ENCODE measurements at places on chromosomes 4 and X.

DNA sequence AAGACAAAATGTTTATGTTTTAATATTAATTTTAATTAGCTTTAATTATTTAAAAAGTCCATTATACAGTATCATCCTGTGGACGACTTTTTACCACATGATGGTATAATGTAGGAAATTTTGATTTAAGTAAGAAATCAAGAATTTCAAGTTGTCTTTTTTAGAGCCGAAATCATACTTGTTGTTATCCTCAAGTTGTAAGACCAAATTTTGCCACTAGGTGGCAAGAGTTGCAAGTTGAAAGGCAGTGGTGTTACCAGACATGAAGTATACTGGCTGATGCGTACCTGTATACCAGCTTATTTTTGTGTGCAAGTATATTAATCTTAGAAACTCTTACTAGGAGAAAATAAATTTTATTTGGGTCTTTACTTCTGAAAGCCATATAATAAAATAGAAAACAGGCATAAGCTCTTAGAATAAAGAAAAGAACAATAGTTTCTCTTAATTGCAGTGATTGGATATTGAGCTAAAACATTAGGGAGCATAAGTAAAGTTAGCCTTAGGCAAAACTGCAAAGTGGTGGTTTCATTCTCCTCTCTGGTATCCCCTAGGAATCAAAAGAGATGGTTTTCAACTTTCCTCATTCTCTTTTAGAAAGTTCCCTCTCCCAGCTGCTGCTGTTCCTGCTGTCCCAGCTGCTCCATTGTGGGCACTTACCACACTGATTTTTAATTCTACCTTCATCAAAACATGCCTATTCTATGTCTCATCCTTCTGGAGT lies 118.0 kb upstream of the WDFY3 start:
- no peak for DNase-seq

GRCh38 chr4:69095301-69095731 lies 958 bp upstream of the UGT2B7 start:
- DNase-seq, result no peak

GRCh38 chr4:140800666-140801065 lies 44.5 kb upstream of the TBC1D9 start:
- DNase-seq, result no peak

- no peak for DNase-seq
Measured at GRCh38 chr4:20386906-20387305, 135.2 kb downstream of the SLIT2 start.

DNA sequence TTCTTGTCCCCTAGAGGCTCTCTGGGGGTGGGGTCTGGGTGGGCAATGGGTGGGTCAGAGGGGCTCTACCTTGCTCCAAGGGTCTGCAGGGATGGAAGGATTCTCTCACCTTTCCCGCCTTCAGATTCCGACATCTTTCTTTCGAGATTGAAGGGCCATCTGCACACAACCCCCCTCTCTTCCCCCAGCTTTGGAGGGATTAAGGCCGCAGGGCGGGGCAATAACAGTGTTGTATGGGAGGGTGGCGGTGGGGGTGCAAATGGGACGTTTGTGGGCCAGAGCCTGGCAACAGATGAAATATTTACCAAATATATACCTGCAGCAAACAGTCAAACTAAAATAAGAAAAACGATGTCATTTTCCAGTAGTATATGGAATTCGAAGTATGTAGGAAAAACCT lies at the start of gene CACNA1F:
Gene CACNA1F (minus strand): TSS at position 165 of the 400 bp plus-strand sequence. CDS start 31 bp downstream, at position 134.
- DNase-seq, result no peak

GRCh38 chr4:177293208-177294033 lies 16.3 kb upstream of the NEIL3 start:
- DNase-seq, result no peak

GRCh38 chr4:25628451-25628850 lies 27.2 kb upstream of the SLC34A2 start:
- DNase-seq, result no peak

GRCh38 chr4:15675356-15675755 lies 6.3 kb upstream of the FAM200B start:
- DNase-seq, result no peak

- no peak for DNase-seq
Measured at GRCh38 chr4:148452970-148453369, 10.8 kb upstream of the NR3C2 start.

- DNase-seq, result no peak
Measured at GRCh38 chrX:18034945-18035344, 173.8 kb upstream of the RAI2 start.

GRCh38 chr4:125323654-125324053 lies 8.9 kb downstream of the FAT4 start:
- DNase-seq, result no peak

DNA sequence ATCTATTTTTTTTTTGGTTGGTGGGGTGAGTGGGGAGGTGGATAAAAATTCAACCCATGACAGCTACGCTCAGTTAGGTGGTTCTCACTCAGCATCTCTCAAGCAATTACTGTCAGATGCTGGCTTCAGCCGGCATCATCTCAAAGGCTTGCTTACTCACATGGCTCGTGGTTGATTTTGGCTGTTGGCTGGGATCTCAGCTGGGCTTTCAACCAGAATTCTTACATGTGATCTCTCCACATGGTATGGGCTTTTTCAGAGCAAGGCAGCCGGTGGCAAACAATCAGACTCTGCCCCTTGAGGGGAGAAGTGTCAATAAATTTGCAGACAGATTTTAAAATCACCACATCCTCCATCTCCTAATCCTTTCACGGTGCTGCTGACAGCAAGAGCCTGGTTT lies 47.2 kb downstream of the SLC34A2 start:
- DNase-seq, result peak; percentile 6

GRCh38 chrX:123960956-123961267 lies 594 bp upstream of the STAG2 start:
- DNase-seq, result no peak

GRCh38 chr4:16676230-16676770 lies 222.1 kb downstream of the LDB2 start:
- no peak for DNase-seq

DNA sequence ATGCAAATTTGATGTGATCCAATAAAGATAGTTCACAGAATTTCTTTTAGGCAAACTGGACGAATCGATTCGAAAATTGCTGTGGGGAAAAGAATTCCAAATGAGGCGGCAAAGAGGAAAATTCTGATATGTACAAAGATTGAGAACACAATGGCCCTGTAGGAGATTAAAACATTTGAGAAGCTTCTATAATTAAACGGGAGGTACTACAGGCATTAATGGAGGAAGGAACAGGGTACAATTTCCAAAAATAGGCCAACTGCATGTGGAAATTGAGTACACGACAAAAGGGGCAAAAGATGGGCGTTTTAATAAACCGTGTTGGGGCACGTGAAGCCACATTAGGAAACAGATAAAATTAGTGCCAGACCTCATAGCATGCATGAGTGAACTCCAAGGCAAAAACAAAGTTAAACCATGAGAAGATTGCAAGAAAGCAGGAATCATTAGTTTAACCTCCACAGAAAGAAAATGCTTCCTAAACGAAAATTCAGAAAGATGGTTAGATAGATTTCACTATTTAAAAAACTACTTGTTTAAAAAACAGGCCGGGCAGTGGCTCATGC lies 68.4 kb downstream of the DHRSX start:
- DNase-seq, result no peak
